ENCODE measurements at places on chromosomes 2 and 18. TPM values are rescaled to one million over a fixed set of nuclear protein-coding genes. Genes with fewer than 3 reads are reported as not detected.

The NEU4 gene
- total RNA-seq = 0.38 TPM

DNA sequence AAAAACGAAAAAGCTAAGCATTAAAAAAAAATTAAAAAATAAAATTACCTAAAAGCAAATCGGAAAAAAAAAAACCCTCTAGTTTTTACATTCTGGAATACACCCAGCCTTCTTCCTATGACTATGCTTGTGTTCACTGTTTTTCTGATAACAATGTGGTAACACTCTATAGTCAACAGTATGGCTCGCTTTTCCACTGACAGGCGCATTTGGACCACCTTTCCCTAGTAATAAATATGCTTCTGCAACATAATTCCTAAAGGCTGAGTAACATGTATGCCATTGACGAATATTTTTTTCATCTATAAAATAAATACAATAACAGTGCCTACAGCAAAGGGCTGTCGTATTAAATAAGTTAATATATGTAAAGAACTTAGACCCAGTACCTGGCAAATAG, 27.9 kb downstream of the NOL10 start:
- no peak for DNase-seq

GRCh38 chr2:217008794-217009193, 148.9 kb upstream of the TNP1 start:
- no peak for DNase-seq

GRCh38 chr2:206323033-206323432, 48.6 kb downstream of the ZDBF2 start:
- no peak for DNase-seq

DNA sequence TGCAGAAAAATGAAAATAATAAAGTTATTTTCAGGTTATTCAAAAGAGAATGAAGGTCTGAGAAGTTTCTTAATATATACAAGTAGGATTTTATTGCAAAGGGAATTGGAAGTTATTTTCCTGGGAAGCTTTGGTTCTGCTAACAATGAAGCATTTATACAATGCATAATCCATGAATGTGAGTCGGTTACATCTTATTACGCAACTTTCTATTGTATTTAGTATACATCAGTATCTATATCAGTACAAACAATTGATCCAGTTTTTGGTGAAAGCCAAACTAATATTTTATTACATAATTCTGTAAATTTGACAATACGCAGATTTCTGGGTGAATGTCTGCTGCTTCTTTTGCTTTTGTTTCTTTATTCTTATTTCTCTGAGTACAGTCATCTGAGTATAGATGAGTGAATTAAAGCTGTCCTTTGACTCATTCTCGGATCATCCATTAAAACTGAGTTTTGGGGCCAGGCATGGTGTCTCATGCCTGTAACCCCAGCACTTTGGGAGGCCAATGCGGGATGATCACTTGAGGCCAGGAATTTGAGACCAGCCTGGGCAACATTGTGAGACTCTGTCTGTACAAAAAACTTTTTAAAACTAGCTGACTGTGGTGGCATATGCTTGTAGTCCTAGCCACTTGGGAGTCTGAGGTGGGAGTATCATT, 108.5 kb downstream of the SOCS6 start:
- no peak for DNase-seq

GRCh38 chr2:203463266-203463678, 71.8 kb downstream of the RAPH1 start:
- no peak for DNase-seq

Data from posterior vena cava (tissue), 2 donors.